ENCODE measurements at places on chromosomes 16 and 17.

DNA sequence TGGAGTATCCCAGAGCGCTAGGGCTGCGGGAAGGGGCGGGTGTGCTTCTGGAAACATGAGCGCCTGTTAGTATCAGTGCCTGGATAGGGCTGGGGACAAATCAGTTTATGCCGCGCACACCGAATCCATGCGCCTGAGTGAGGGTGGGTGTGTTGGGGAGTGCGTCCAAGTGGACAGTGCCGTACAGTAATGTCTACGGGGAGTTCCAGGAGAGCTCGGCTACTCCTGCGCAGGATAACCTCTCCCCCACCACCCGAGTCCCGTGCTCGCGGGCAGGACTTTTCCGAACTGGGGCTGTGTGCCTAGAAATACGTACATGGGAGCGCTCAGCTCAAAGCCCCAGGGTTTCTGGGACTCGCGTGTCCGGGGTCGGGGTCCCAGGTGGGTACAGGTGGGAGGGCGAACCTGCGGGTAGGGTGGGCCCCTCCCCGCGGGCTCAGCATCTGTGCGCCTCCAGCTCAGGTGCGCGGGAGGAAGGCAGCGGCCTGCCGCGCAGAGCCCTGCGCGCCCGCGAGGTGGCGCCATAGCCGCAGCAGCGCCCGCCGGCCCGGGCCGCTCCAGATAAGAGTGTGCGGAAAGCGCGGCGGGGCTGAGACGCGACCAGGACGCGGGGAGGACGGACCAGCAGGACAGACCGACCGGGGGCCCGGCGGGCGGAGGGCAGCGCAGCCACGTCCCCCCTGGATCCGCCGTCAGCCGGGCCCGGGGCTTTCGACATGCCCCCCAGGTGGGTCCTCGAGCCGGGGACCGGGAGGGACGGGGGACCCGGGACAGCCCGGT is at the start of gene HIC1:
Gene HIC1 (plus strand): TSS at position 592 of the 780 bp plus-strand sequence. CDS start 1,588 bp downstream, outside the sequence.
- peaks cover 5% of the 10 kb centered on the region for H3K4me1 ChIP-seq
- no peak within 1 kb of the TSS for H3K27ac ChIP-seq
- DNase-seq: peak; percentile 73
- no peaks in the 10 kb centered on the region for H3K36me3 ChIP-seq

GRCh38 chr16:17828012-17828411 is 357.3 kb upstream of the XYLT1 start:
- DNase-seq: no peak
- H3K27ac ChIP-seq: no peak overlapping the region
- H3K4me1 ChIP-seq: no peaks in the 10 kb centered on the region
- no peaks in the 10 kb centered on the region for H3K27me3 ChIP-seq
- no peaks in the 10 kb centered on the region for H3K36me3 ChIP-seq

GRCh38 chr17:50803676-50804075 is 31.7 kb upstream of the WFIKKN2 start:
- no peak overlapping the region for H3K4me3 ChIP-seq
- no peak for DNase-seq
- peaks cover 10% of the 10 kb centered on the region for H3K4me1 ChIP-seq
- no peaks in the 10 kb centered on the region for H3K27me3 ChIP-seq

DNA sequence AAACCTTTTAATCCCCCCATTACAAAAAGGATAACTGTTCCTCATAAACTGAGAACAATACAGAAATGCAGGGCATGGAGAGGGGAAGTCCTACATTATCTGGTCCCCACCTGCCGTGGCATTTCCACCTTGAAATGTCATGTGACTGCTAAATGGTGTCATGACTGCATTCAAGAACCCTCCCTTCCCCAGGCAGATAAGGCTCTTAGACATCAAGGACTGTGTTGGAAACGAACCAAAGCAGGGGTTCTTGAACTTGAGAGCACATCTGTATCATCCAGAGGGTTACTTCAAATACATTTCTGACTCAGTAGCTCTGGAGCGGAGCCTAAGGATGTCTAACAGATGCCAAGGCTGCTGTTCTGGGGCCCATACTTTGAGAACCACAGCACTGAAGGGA is 18.4 kb downstream of the CMTM3 start:
- H3K27me3 ChIP-seq: no peaks in the 10 kb centered on the region
- H3K4me3 ChIP-seq: no peak overlapping the region
- no peak overlapping the region for H3K27ac ChIP-seq
- peaks cover 2% of the 10 kb centered on the region for H3K36me3 ChIP-seq

DNA sequence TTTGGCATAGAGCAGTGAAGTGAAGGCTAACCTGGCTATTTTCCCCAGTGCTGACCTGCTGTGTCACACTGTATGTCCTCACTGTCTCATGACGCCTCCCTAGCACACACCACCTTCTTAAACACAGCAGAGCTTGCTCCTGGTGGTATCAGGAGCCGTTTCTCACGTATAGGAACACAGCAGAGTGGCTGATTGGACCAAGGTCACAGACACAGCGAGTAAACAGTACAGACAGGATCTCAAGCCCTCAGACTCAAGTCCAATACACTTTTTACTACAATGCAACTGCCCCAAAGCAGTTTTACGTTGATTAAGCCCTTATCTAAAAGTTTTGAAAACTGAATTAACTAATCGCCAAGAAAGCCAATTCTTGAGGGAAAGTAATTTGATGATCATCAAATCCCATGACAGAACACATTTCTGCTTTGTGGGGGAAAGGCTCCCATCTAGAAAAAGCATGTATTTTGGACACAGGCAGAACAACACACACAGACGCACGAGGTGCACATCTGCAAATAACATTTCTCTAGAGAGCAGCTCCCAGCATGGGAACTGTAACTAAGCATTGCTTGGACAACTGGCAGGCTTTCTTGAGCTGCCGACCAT is 15.2 kb downstream of the ARHGAP17 start:
- H3K4me1 ChIP-seq: peaks cover 3% of the 10 kb centered on the region
- DNase-seq: no peak
- no peak overlapping the region for H3K4me3 ChIP-seq

DNA sequence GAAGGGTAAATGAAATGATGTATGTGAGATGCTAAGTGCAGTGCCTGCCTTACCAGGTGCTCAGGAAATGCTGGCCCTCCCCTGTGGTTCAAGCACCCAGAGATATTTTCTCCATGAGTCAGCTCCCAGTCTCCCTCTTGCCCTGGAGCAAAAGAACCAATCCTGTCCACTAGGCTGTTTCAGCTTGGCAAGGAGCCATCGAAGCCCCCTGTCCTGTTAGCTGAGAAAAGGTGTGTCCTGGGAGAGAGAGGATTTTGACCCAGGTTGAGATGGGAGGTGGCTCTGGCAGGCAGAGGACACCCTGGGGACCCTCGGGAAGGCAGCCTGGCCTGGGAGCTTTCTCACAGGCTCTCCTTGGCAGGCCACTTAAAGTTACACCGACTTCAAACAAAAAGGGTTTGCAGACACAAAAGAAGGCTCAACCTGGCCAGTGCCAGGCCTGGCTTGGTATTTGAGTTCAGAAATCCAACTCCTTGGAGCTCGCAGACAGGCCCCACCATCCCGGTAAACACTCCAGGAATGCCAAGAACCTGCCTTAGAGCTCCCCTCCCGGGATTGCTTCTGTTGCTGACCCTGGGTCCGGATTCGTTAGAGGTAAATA is 29.6 kb downstream of the NTN1 start:
- H3K4me1 ChIP-seq: no peaks in the 10 kb centered on the region
- no peaks in the 10 kb centered on the region for H3K27me3 ChIP-seq
- H3K4me3 ChIP-seq: no peak overlapping the region
- H3K27ac ChIP-seq: no peak overlapping the region
- H3K36me3 ChIP-seq: no peaks in the 10 kb centered on the region
- DNase-seq: peak; percentile 50

DNA sequence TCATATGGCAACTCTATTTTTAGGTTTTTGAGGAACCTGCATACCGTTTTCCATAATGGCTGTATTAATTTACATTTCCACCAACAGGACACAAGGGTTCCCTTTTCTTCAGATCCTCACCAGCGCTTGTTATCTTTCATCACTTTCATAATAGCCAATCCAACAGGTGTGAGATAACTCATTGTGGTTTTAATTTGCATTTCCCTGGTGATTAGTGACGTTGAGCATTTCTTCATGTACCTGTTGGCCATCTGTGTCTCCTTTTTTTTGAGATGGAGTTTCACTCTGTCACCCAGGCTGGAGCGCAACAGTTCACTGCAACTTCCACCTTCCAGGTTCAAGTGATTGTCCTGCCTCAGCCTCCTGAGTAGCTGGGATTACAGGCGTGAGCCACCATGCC is 36.2 kb upstream of the ABCC3 start:
- no peak overlapping the region for H3K27ac ChIP-seq
- H3K4me1 ChIP-seq: no peaks in the 10 kb centered on the region
- no peaks in the 10 kb centered on the region for H3K27me3 ChIP-seq

Measured in Caco-2 (cell line).